OCI-LY7 (cell line): ENCODE measurements at places on chromosomes 12 and 14.

GRCh38 chr14:105665247-105665950, 139.0 kb downstream of the TMEM121 start:
- DNase-seq, result no peak

DNA sequence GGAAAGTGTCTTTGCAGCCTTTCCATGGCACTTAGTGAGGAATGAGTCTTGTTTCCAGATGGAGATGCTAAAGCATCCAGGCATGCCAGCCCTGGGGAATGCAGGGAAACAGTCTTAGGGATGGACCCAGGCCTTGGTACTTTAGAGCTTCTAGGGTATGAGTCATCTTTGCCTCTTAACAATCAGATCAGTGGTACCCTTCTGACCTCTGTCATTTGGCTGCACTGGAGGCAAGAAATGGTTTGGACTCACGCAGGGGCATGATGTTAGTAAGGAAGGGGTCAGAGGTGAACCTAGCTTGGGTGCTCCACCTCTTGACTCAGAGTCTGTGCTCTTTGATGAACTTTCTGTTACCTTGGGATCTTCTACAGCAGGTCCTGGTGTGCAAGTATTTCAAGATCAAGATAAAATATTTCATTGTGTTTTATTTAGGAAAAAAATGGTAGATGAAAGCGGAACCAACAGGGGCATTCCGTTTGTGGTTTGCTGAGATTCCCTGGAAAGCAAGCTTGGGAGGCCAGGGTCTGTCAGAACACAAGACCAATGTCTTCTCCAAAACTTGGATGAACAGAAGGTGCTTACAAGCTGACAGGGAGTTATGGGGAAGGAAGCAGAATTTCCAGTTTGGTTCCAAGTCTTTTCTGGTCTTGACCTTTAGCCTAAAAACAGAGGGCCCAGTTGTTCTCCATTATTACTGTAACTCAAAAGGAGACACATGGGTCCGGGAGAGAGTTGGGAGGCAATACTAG, 216.2 kb downstream of the ZFP36L1 start:
- DNase-seq, result no peak

DNA sequence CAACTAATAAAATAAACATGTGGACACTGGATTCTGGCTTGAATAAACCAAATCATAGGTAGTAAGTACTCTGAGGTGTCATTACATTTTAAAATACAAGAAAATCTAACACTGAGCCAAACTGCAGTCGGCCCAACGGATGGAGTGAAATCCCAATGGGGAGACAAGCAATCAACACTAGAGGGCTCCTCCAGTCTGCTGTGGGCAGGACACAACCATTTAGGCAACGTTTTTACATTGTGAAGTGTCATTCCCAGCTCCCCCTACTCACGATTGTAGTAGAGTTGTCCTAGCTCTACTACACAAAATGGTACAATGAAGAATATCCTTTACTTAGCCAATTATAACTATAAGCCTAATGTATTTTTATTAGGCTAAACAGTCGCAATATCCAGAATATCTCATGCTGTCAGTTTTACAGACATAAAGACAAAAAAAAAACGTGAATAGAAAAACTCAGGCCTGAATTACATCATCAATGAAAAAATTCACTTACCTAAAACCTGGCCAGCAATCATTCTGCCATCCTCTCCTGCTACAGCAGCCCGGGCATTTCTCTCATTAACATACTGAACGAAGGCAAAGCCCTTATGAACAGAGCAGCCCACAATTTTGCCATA, 35.7 kb downstream of the HNRNPC start:
- DNase-seq, result peak; percentile 16

DNA sequence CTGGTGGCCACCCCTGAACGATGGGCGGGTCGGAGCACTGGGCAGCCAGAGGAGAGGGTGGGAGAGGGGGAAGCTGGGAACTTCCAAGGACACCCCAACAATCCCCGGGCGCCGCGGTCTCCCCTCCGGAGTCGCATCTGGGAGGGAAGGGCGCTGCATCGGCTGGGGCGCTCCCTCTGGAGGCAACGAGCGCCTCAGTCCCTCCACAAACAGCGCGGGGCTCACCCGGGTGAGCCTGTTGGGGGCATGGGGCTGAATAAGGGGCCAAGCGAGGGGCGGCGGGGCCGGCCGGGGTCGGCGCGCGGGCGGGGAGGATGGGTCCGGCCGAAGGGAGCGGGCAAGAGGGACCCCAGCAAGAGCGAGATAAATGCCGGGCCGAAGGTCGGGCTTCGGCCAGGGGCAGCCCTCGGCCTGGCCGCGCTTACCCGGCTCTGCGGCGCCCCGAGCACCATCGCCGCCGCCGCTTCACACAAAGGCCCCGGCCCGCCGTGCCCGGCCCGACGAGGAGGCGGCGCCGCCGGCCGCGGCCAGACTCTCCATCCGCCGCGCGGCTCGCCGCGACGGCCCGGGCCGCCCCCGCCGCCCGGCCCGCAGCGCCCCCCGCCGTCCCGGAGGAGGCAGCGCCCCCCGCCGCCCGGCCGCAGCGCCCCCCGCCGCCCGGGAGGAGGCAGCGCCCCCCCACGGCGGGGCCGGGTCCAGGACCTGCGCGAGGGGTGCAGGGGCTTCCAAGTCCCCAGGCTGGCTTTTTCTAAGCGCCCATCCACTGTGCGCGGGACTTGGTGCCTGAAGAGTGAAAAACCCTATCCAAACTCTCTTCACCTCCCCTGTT, at the start of gene ZBTB39:
TSS of gene ZBTB39 (minus strand) at position 567 of the 829 bp plus-strand sequence. CDS start 1,629 bp downstream, outside the sequence.
- peak; percentile 84 for DNase-seq

GRCh38 chr14:90274808-90275457, 18.6 kb downstream of the PSMC1 start:
- DNase-seq, result no peak

- DNase-seq, result no peak
Observed at GRCh38 chr14:31336646-31337045, 83.7 kb downstream of the HEATR5A start.

- no peak for DNase-seq
Observed at GRCh38 chr12:6763380-6763779, 2.8 kb upstream of the PTMS start.

DNA sequence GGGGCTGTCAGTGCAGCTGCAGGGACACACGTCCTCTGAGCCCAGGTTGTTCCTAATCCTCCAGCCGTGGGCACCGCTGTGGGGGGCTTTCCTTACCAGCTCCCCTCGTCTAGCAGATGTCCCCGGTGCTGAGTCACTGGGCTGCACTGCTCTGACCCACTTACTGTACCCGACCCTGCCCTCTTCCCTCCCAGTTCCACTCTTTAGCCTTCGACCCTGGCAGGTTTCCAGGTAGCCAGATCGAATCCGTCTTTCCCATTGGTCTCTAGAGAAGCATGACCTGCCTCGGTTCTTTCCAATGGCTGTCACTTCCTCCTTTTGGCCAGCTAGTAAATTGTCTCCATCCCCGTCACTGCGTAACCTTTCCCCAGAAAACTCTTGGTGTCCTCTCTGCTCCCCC, 48.4 kb downstream of the ELK3 start:
- DNase-seq, result no peak

GRCh38 chr12:105369014-105369413, 38.5 kb downstream of the C12orf75 start:
- DNase-seq, result no peak

- DNase-seq, result no peak
Observed at GRCh38 chr14:102066041-102066451, 20.8 kb downstream of the HSP90AA1 start.

- no peak for DNase-seq
Observed at GRCh38 chr12:51729331-51729730, 119.2 kb downstream of the FIGNL2 start.
